ENCODE measurements at places on chromosomes 7 and 10. TPM values are rescaled to one million over a fixed set of nuclear protein-coding genes. Genes with fewer than 3 reads are reported as not detected.

Gene HERC4
- 42.4 TPM for total RNA-seq

Gene SSMEM1
- total RNA-seq: not detected

Gene FRMD4A
- total RNA-seq: 24.9 TPM

Gene SPAM1
- not detected for total RNA-seq

Gene TBC1D12
- 17.9 TPM for total RNA-seq

Gene KCNH2
- 41.5 TPM for total RNA-seq

Data from esophagus muscularis mucosa (tissue), 4 donors.